ENCODE measurements at places on chromosomes 5 and 9.

GRCh38 chr5:59565551-59565950 lies 328.0 kb downstream of the PDE4D start:
- no peaks in the 10 kb centered on the region for H3K36me3 ChIP-seq
- H3K27ac ChIP-seq: no peak overlapping the region
- no peak for DNase-seq
- no peak overlapping the region for H3K4me3 ChIP-seq
- H3K4me1 ChIP-seq: no peaks in the 10 kb centered on the region

- H3K4me1 ChIP-seq: no peaks in the 10 kb centered on the region
- no peak for DNase-seq
- H3K36me3 ChIP-seq: no peaks in the 10 kb centered on the region
- H3K27me3 ChIP-seq: no peaks in the 10 kb centered on the region
- no peak overlapping the region for H3K27ac ChIP-seq
These were observed 249.5 kb downstream of the PRELID2 start for GRCh38 chr5:145585443-145586148.

GRCh38 chr5:7541898-7542297 lies 146.0 kb downstream of the ADCY2 start:
- no peaks in the 10 kb centered on the region for H3K4me1 ChIP-seq
- H3K36me3 ChIP-seq: no peaks in the 10 kb centered on the region
- H3K27ac ChIP-seq: no peak overlapping the region
- H3K27me3 ChIP-seq: no peaks in the 10 kb centered on the region

DNA sequence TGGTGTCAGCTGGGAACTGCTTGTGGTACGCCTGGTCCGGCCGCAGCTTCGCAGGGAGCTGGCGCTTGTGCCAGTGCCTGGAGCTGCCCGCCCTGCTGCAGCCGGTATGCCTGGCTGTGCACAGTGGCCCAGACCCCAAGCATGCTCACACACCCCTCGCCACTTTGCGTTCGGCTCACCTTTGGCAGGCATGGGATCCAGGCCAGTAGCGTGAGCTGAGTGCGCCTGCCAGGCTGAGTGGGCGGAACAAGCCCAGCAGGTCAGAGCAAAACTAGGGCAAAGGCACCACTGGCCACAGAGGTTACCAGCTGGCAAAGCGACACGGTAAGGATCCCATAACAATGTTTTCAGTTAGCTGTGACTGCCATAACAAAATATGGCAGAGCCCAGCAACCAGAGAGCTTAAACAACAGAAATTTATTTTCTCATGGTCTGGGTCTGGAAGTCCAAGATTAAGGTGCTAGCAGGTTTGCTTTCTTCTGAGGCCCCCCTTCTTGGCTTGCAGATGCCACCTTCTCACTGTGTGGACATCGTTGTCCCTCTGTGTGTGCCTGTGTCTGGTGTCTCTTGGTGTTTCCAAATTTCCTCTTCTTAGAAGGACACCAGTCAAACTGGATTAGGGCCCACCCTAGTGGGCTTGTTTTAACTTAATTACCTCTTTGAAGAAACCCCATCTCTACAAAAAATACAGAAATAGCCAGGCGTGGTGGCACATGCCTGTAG lies 61.6 kb downstream of the PSAT1 start:
- no peak overlapping the region for H3K27ac ChIP-seq
- DNase-seq: no peak
- H3K27me3 ChIP-seq: no peaks in the 10 kb centered on the region
- no peak overlapping the region for H3K4me3 ChIP-seq
- no peaks in the 10 kb centered on the region for H3K4me1 ChIP-seq

DNA sequence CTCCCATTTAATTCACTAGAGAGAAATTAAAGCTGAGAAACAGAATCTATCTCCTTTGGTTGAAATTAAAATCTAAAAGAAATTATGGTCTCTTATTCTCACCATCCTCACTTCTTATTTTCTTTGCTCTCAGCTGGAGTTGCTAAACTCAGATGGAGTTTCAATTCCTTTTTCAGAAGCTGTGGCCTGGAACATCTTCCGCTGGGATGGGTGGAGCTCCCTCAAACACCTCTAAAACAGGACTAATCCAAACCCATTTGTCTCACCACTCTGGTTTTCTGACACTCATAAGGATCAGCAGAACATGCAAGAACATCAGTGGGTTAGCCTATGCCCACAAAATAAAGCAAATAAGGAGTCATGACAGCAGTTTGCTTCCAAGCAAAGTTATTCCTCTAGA lies 39.6 kb upstream of the CEP78 start:
- no peak overlapping the region for H3K4me3 ChIP-seq
- no peaks in the 10 kb centered on the region for H3K27me3 ChIP-seq
- no peak overlapping the region for H3K27ac ChIP-seq
- peaks cover 11% of the 10 kb centered on the region for H3K4me1 ChIP-seq
- no peaks in the 10 kb centered on the region for H3K36me3 ChIP-seq

DNA sequence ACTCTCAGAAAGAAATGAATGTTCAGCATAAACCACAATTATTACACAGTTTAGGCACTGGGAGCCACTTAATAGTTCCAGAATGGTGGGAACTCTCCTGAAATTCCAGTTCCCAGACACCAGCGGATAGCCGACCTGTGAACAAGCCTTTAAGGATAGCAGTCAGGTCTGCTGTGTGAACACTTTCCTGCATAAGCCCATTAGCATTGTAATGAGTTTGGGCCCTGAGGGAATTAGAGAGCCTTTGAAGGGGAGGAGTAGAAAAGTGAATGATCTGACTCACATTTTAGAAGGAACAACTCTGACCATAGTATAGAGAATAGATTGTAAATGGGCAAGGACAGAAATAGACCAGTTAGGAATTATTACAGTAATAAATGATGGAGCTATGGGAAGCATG lies 189.1 kb downstream of the ADGRV1 start:
- H3K27me3 ChIP-seq: no peaks in the 10 kb centered on the region
- no peak for DNase-seq
- no peak overlapping the region for H3K4me3 ChIP-seq
- H3K36me3 ChIP-seq: no peaks in the 10 kb centered on the region
- H3K27ac ChIP-seq: no peak overlapping the region

DNA sequence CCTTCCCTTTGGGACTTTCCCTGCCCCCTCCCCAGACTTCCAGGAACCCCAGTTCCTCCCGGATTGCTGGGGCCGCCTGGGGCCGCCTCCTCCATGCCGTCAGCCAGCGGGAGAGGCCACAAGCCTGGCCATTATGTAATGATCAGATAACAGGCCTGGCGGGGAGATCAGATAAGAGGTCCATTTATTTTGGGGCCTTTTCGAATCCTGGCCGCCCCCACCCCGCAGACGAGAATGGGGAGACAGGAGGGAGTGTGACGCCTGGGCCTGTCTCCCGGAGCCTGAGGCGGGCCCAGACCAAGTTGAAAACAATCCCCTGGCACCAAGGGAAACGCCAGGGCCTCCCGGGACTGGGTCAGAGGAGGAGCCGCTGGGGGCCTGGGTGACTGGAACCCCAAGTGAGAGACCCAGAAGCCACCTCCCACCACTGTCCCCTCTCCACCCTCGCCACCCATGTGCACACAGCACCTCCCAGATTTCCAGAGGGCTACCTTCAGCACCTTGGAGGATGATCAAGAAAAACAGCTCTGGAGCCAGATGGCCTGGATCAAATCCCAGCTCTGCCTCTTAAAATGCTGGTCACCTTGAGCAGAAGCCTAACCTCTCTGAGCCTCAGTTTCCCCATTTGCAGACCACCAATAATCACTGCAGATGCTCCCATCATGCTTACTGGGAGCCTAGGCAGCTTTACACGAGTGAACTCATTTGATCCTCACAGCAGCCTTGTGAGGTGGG lies 7.8 kb downstream of the ENG start:
- DNase-seq: no peak
- H3K4me1 ChIP-seq: no peaks in the 10 kb centered on the region
- no peaks in the 10 kb centered on the region for H3K27me3 ChIP-seq
- no peak overlapping the region for H3K4me3 ChIP-seq
- no peak overlapping the region for H3K27ac ChIP-seq

GRCh38 chr9:80775530-80775929 lies 913.8 kb downstream of the TLE1 start:
- H3K27ac ChIP-seq: no peak overlapping the region
- H3K36me3 ChIP-seq: no peaks in the 10 kb centered on the region
- no peaks in the 10 kb centered on the region for H3K4me1 ChIP-seq
- no peaks in the 10 kb centered on the region for H3K27me3 ChIP-seq
- H3K4me3 ChIP-seq: no peak overlapping the region

GRCh38 chr9:94286116-94286515 lies 27.0 kb downstream of the ZNF169 start:
- no peaks in the 10 kb centered on the region for H3K4me1 ChIP-seq
- no peak overlapping the region for H3K27ac ChIP-seq
- H3K36me3 ChIP-seq: no peaks in the 10 kb centered on the region
- H3K4me3 ChIP-seq: no peak overlapping the region
- no peak for DNase-seq

DNA sequence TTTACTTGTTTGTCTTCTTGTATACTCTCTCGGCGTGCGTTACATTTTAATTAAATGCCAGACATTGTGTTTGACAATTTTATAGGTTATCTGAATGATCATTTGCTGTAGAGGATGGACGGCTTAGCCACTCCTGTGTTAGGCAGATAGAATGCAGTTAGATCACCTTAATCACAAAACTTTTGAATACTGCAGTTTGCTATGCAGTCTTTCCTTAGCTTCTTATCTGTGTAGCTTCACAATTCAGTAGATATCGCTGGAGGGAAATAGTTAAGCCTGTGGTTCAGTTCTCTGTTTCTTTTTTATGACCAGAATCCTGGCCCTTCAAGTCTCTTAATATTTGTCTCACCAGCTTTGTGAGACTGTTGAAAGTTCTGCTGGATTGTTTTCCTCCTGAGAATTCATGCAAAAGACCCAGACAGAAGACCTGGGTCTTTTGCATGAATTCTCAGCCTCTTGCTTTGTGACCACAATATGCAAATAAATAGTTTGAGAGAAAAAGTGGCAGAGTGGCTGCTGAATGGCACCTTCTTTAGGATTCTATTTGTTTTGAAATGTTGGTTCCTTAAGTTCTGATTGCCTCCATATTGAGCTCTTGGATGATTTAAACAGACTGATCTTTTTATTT lies 40.2 kb downstream of the RASA1 start:
- H3K27ac ChIP-seq: no peak overlapping the region
- peaks cover 4% of the 10 kb centered on the region for H3K36me3 ChIP-seq
- no peak overlapping the region for H3K4me3 ChIP-seq
- peaks cover 9% of the 10 kb centered on the region for H3K4me1 ChIP-seq

- no peaks in the 10 kb centered on the region for H3K27me3 ChIP-seq
- no peak for DNase-seq
- no peaks in the 10 kb centered on the region for H3K36me3 ChIP-seq
- H3K4me3 ChIP-seq: no peak overlapping the region
- H3K27ac ChIP-seq: no peak overlapping the region
These were observed 395.0 kb downstream of the MLLT3 start for GRCh38 chr9:20227166-20227874.

DNA sequence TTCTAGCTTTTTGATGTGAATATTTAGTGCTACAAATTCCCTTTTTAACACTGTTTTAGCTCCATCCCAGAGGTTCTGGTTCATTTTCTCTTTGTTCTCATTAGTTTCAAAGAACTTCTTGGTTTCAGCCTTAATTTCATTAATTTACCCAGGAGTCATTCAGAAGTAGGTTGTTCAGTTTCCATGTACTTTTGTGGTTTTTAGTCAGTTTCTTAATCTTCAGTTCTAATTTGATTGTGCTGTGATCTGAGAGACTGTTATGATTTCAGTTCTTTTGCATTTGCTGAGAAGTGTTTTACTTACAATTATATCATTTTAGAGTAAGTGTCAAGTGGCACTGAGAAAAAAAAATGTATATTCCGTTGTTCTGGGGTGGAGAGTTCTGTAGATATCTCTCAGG lies 240.1 kb upstream of the RASA1 start:
- no peaks in the 10 kb centered on the region for H3K36me3 ChIP-seq
- no peak overlapping the region for H3K4me3 ChIP-seq
- H3K4me1 ChIP-seq: no peaks in the 10 kb centered on the region
- no peaks in the 10 kb centered on the region for H3K27me3 ChIP-seq
- H3K27ac ChIP-seq: no peak overlapping the region

DNA sequence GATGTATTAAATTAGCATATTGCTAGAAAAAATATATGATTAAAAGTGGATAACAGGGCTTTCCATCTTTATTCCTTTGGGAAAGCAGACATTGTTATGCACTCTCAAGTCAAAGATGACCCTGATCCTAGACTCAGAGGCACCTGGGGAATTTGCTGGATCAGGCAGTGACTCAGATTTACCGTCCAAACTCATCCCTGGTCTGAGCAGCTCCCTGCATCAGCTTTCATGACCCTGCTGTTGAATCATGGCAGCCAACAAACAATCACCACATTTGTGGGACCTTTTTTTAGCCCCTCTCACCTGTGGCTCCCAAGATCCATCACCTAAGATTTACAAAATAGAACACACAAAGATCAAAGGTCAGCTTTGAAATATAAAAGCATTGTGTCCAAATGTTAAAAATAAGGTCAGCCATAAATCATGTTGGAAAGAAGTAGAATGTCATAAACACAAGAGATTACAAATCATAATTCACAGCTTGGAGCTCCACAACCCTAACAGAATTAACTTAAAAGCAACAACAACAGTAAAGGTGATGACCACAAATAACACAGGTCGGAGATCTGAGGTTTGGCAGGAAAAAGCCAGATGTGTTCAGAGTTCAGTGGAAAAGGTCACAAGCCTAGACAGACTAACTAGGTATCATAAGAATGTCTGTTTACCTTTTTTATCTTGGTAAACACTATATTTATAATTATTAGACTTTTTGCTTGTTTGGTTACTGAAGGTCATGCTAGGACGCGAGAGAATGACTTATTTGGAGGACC lies 55.5 kb downstream of the ZFAND5 start:
- H3K27ac ChIP-seq: no peak overlapping the region
- peaks cover 4% of the 10 kb centered on the region for H3K4me1 ChIP-seq
- no peak for DNase-seq
- no peaks in the 10 kb centered on the region for H3K36me3 ChIP-seq

GRCh38 chr5:657570-657969 lies 35.6 kb downstream of the TPPP start:
- no peak for DNase-seq
- H3K36me3 ChIP-seq: no peaks in the 10 kb centered on the region
- no peaks in the 10 kb centered on the region for H3K4me1 ChIP-seq
- H3K27ac ChIP-seq: no peak overlapping the region
- H3K4me3 ChIP-seq: no peak overlapping the region

DNA sequence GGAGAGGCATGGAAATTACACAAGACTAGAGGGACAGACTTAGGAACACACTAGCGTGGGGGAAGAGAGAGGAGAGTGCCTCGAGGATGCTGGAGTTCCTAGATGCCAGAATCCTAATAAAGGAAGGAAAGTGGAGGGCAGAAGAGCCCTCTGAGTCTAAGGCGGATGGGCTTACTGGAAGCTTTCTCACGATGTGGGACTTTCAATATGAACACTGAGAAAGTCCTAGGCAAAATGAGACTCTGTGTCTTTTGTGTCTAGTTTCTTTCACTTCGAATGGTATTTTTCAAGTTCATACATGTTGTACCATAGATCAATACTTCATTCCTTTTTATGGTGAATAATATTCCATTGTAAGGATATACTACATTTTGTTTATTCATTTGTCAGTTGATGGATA lies 239.4 kb downstream of the NSG2 start:
- no peak for DNase-seq
- H3K36me3 ChIP-seq: no peaks in the 10 kb centered on the region
- H3K27ac ChIP-seq: no peak overlapping the region
- no peaks in the 10 kb centered on the region for H3K4me1 ChIP-seq

- DNase-seq: no peak
- H3K27ac ChIP-seq: no peak overlapping the region
- no peak overlapping the region for H3K4me3 ChIP-seq
- H3K27me3 ChIP-seq: no peaks in the 10 kb centered on the region
- H3K4me1 ChIP-seq: peaks cover 31% of the 10 kb centered on the region
- H3K36me3 ChIP-seq: no peaks in the 10 kb centered on the region
These were observed 6.4 kb upstream of the RFX3 start for GRCh38 chr9:3532158-3532557.

All from naive thymus-derived CD4-positive, alpha-beta T cell (primary cell).